GM12878 (cell line): ENCODE measurements at places on chromosomes 7 and 10.
A peak's percentile ranks its signal among the peaks of the same experiment; 100 is the strongest.

DNA sequence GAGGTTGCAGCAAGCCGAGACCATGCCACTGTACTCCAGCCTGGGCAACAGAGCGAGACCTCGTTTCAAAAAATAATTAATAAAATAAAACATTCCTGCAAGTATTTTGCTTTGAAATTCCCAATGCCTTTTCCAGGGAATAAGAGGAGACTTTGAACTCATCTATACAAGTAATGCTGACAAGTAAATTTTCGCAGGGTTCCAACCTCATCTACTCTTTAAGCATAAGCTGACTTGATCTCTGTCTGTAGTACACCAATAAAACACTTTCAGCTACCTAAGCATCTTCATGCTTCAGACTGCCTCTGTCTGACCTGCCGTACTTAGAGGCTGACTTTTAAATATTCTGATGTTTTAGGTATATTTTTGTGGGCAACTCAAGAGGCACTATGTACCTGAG, 13.7 kb upstream of the BEND7 start:
- no peak for DNase-seq

DNA sequence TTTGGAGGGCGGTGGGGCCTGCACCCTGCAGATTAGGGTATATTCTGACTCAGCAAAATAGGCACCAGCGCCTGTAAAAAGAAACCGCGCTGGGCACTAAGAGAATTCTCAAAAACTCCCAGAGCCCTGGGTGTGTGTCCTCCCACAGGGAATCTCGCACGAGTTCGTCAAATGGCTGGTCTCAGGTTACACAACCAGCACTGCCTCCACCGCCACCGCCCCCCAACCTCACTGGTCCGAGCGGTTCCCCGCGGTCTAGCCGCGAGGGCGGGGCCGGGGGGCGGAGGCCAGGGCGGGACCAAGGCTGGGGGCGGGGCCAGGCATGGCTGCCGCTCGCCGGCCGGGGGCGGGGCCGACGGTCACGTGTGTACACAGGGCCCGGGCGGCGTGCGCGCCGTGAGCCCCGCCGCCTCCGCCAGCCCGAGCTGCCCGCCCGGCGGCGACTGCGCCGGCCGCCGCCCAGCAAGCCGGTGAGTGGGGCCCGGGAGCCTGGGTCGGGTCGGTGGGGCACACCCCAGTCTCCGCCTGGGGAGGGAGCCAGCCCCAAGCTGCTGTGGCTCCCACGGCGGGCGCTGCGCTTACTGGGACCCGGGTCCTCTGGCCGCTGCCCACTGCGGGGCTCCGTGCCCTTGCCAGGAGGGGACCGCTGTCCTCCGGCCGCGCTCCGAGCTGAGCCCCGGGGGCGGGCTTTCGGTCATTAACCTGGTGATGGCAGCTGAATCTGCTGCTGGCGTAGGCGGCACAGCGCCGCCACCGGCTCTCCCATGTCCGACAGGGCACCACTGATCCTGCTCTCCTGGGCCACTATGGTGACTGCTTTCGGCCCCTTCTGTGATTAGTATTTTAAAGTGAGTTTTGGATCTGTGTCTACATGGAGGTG, at the start of gene GPR146:
Gene GPR146, plus strand, starts transcription at position 358 of the 880 bp plus-strand sequence. CDS start 12,970 bp downstream, outside the sequence.
- DNase-seq: no peak

GRCh38 chr7:45944058-45944457, 23.0 kb upstream of the IGFBP3 start:
- DNase-seq: no peak

GRCh38 chr10:130998642-130999041, 312.9 kb downstream of the TCERG1L start:
- DNase-seq: no peak

DNA sequence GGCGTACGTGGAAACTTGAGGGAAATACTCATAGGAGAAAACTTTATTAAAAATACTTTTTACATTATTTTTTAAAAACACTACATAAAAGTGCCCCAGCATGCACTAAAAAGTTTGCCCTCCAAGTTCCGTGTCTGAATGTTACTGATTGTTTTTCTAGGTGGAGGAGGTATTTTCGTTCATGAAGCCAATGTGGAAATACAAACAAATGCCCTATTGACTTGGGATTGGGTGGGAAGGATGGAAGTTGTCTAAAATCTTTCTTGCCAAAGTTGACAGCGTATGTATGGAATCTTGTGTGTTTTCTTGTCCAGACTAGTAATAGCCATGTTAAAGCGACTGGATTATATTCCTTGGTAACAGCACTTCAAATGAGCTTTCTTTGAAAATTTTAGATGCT, 1.2 kb downstream of the PROSER2 start:
- no peak for DNase-seq

GRCh38 chr10:124596116-124596785, 134.6 kb downstream of the LHPP start:
- no peak for DNase-seq

GRCh38 chr10:129524936-129525335, 57.9 kb downstream of the MGMT start:
- no peak for DNase-seq

DNA sequence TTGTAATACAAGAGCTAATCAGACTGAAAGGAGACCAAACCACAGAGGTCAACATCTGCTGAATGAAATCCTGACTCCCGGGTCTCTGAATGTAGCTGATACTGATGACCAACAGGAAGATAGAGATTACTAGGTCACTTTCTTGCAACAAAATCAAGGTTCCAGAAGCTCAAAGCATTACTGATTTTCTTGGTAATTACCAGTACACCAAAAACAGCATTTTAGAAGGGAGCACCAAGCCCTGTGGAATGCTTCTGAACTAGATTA, 177.7 kb downstream of the SLC25A13 start:
- DNase-seq: no peak

- no peak for DNase-seq
Observed at GRCh38 chr10:102775201-102775934, 31.6 kb downstream of the WBP1L start.

DNA sequence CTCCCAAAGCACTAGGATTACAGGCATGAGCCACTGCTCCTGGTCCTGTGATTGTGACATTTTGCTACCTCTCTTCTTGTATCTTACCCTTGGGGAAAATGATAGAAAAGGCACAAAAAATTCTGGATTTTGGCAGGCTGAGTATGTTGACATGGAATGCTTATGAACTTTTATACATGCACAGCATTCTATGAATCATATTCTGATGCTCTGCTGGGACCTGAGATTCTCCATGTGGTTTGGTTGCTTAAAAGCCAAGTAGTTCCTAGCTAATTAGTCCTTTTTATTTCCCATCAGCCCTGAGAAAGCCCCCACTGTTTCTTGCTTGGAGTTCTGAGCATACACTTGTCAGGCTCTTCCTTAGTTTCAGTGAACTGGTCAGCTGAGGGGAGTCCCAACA, 8.3 kb upstream of the KAZALD1 start:
- no peak for DNase-seq

DNA sequence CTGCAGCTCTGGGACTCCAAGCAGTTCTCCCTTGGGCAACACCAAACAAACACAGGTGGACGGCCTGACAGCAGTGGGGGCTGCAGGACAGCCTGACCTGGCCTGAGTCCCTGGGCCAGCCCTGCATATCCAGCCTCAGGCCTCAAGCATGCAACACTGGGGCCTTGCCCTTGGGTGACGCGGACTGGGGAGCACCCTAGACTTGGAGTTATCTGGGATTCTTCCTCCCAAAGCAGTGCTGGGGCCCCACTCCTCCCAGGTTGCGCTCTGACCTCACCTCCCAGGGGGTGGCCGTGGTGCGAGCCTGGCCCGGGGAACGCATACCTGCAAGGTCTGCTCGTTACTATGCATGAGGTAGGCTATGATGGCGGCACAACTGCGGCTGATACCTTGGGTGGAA, 6.2 kb upstream of the TMEM120A start:
- no peak for DNase-seq

GRCh38 chr10:68869623-68870022, 31.5 kb upstream of the DDX50 start:
- no peak for DNase-seq

DNA sequence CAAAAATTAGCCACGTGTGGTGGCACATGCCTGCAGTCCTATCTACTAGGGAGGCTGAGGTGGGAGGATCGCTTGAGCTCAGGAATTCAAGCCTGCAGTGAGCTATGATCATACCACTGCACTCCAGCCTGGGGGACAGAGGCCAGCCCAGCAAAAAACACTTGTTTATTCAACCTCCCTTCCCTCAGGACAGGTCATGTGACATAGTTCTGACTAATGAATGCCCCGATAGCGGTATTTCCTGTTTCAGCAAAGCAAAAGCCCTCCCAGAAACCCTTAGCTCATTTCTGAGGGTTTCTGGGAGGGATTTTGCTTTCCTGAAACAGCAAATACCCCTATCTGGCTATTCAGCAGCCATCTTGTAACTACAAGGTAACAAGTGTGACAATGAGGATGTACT, 157.1 kb downstream of the GATA3 start:
- no peak for DNase-seq

DNA sequence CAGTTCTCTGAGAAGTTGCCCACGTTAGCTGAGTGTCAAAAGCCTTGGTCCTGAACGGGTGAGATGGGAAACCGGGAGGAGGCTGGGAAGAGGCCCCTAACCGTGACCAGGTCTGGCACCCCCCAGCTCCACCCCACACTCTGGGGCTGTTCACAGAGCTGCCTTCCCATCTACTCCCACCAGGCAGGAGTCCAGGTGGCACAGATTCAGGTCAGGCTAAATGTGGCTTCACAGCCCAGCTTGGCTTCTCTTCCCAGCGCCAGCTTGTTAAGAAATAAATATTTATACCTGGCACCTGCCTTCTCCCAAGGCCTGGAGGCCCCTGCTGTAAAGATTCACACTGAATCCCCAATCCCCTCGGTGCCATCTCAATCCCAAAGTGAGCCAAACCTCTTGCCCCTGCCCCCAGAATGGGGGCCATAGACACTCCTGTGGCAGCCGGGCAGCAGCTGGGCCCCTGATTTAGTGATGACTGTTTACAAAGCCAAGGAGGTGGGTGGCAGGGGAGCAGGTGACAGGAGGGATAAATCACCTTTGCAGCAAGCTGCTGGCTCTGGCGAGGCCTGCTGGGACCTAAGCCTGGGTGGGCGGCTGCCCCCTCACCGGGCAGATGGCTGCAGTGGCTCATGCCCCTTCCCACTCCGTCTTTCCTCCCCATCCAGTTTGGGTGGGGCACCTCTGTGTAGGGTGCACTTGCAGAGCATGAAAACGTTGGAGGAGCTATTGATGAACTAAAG, 72.5 kb downstream of the GOLGA7B start:
- no peak for DNase-seq

GRCh38 chr7:95608359-95609173, 12.2 kb upstream of the PDK4 start:
- DNase-seq: peak; percentile 47

- no peak for DNase-seq
Observed at GRCh38 chr7:150902078-150903033, 50.0 kb downstream of the AOC1 start.

GRCh38 chr7:155852426-155853301, 40.4 kb upstream of the SHH start:
- DNase-seq: no peak

DNA sequence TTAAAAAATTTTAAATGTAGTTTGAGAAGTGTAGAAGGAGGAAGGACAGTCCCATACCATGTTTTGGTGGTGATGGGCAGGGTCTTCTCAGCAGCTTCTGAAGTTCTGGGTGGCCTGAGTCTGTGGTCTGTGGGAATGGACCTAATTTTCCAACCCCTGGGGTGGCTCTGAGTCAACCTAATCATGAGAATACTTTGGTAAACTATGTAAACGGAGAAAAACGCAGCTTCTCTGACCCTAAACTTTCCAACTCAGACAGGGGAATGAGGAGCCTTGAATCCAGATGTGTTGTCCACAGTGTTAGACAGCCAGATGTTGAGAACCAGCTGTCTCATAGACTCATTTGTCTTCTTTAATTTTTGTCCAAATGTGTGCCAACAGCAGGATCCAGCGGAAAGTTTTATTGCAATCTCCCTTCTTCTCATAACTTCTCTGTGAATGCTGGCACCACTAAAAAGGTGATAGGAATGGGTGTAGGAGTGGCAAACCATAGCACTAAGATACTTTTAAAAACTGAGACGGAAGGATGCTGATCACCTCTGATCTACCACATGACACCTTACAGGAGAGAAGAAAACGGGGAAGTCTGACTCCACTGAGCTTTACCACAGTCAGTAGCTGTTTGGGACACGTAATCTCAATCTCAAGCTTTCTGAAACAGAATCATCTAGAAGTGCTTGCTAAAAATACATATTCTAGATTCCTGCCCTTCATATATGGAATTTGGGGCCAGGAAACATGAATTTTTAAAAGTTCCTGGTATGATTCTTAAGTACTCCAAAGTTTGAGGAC, 90.5 kb upstream of the PHYHIPL start:
- no peak for DNase-seq

GRCh38 chr10:69858201-69858600, 56.5 kb downstream of the COL13A1 start:
- DNase-seq: no peak

DNA sequence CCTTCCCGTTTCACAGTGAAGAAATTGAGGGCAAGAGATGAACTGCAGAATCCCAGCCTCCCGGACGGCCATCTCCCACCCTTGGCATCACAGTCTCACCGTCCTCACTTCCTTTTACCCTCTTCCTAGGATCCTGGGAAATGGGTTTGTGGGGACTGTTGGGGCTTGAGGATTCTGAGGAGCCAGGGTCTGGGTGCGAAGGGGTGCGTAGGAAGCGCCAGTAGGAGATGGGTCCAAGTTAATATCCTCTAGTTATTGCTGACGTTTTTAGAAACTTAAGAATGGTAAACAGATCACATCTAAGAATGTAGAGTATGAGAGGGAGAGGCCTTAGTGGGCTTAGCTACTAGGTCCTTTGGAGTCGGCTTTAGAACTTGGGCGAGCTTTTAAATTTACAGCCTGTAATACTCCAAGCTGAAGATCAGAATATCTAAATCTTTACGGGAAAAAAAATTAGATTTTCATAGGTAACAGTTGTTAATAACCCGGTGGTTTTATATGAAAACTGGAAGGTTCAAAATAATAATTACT, 696 bp downstream of the MALSU1 start:
- no peak for DNase-seq

DNA sequence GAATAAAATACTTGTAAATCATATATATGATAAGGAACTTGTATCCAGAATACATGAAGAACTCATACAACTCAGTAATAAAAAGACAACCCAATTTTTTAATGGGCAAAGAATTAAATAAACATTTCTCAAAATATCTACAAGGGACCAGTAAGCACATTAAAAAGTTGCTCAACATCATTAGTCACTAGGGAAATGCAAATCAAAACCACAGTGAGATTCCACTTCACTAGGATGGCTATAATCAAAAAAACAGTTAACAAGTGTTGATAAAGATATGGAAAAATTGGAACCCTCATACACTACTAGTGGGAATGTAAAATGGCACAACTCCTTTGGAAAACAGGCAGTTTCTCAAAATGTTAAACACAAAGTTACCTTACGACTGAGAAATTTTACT, 40.3 kb upstream of the YAE1 start:
- DNase-seq: no peak

DNA sequence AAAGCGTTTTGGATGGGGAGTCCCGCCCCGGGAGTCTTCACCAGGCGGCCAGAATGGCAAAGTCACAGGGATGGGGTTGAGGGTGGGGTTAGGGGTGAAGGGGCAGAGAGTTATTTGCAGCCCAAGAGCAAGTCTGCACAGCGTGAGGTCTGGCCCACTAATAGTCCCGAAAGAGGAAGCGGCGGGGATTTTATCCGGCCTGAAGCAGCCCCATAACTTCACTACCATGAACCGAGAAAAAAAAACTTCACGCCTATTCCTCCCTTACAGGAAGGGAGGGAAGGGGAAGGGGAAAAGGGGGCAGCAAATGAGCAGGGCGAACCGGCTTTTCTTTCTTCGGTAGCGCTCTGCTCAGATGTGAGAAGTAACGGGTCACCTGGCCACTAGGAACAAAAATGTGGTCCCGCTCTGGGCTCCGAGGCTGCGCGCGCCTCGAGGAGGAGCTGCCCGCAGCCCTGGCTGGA, 712 bp downstream of the ITPRIP start:
- DNase-seq: no peak

- DNase-seq: no peak
Observed at GRCh38 chr10:86357676-86358075, 8.9 kb downstream of the GRID1 start.
